Hematopoietic multipotent progenitor cell (in vitro differentiated cells): ENCODE measurements at places on chromosomes 3 and 15.

GRCh38 chr15:77354063-77354462 is 65.8 kb downstream of the PEAK1 start:
- no peak for DNase-seq

- DNase-seq: no peak
Measured at GRCh38 chr15:61035311-61035710, 193.8 kb downstream of the RORA start.

DNA sequence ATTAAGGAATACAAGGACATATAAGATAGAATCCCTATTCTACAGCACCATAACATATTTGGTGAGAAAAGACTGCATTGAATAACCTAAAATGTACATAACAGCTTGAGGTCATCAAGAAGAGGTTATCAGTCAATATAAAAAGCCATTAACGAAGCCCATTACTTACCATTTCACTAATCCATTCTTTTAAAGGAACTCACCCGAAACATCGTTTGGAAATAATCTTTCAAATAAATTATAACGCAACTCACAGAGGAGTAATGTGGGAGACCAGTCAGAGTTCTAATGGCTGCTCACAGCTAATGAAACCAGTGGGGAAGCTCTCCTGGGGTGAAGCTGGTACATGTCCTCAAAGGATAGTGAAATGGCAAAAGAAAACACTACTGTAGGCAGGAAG is 188.4 kb downstream of the TBC1D5 start:
- no peak for DNase-seq

DNA sequence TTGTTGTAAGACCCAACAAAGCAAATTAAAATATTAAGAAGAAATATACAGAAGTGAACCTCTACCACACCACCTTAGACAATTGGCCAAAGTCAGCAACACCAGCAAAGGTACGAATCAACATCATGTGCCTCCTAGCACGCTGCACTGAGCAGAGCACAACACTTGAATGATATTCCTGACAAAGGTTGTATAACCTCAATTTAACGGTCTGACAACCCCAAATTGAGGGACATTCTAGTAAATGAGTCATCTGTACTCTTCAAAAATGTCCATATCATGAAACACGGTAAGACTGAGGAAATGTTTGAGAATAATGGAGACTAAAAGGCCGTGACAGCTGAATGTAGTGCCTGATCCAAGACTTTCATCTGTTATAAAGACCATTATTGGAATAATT is 41.3 kb upstream of the TNFSF10 start:
- no peak for DNase-seq

DNA sequence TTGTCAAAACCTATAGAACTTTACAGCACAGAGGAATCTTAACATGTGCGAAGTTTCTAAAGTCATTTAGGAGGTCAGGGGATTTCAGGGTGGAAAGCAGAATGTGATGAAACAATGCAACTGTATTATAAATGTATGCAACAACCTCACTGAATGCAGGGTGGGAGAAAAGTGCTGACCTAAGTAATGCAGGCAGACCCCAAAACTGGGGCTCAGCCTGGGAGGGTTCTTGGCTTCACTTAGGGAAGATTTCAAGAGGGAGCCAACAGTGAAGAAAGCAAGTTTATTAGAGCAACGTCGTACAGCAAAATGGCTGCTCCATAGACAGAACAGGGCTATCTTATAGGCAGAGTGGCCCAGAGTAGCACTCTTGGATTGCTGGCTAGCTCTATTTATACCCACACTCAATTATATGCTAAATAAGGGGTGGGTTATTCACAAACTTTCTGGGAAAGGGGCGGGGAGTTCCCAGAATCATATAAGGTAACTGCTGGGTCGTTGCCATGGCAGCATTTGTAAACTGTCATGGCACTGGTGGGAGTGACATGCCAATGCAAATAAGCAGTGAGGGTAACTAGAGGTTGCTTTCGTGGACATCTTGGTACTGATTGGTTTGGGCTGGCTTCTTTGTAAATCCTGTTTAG is 14.2 kb upstream of the CAND2 start:
- DNase-seq: peak; percentile 23

- DNase-seq: no peak
Measured at GRCh38 chr3:60803216-60804173, 447.8 kb downstream of the FHIT start.
